ENCODE measurements at places on chromosomes 16 and 17.

DNA sequence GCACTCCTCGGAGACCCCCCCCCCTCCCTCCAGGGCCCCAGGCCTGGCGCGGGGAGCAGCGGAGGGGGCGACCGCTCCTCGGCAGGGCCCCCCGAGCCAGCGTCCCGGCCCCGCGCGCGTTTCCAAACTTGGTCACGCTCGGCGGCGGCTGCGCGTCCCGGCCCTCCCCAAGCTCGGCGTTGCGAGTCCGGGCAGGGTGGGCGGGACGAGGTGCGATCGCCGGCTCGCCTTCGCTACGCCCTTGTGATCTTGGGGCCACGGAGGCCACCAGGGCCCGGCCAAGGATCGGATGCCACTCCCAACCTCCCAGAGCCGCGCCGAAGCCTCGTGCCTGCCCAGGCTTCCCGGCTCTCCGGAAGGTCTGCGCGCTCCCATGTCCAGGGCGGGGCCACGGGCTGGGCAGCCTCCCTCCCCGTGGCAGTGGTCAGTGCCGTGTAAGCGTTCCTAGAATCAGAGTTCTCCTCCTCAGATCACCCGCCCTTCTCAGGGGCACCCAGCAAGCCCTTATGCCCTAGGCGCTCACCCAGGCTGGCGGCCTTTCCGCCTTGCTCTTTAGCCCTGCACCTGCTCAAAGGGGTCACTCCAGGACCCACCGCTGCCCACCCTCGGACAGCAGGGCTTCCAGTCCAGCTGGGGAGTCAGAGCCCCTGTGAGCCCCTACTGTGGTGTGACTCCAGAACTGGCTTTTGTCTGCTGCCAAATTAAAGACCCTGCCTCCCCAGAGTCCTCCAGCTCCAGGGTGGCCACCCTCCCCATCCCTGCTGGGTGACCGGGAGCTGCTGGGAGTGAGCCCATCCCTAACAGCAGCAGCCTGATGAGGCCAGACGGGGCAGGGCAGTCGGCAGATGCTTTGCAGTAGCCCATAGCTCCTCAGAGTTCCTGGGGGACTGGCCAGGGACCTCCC, 12.2 kb upstream of the MRPS23 start:
- DNase-seq: no peak

DNA sequence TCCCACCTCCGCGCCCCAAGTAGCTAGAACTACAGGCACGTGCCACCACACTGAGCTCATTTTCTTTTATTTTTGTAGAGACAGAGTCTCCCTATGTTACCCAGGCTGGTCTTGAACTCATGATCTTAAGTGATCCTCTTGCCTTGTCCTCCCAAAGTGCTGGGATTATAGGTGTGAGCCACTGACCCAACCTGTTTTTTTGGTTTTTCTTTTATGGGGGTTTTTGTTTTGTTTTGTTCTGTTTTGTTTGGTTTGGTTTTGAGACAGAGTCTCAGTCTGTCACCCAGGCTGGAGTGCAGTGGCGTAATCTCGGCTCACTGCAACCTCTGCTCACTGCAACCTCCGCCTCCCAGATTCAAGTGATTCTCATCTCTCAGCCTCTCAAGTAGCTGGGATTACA, 16.4 kb downstream of the GID4 start:
- no peak for DNase-seq

- DNase-seq: no peak
These were observed 476 bp upstream of the LPCAT2 start for GRCh38 chr16:55508271-55508921.

GRCh38 chr17:55584861-55585260, 73.6 kb upstream of the SMIM36 start:
- no peak for DNase-seq

GRCh38 chr16:56329887-56330286, 95.5 kb downstream of the AMFR start:
- DNase-seq: no peak

DNA sequence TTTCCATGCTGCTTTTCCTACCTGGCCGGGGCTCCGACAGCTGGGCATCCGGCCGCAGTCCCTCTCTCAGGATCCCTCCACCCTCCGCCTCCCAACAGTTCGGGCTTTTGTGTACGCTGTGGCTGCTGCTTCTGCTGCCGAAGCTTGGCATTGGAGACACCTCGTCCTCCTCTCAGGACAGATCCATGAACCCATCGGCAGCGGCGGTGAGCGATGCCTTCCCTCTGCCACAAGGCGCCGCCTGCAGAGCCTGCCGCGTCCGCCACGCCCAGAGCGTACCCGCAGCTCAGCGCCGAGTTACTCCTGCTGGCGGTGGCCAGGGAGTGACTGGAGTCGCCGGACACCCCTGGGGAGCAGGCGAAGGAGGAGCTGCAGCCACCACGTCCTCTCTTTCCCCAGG, 2032.8 kb downstream of the TP53TG3F start:
- DNase-seq: no peak

- DNase-seq: no peak
These were observed 476.4 kb downstream of the MAF start for GRCh38 chr16:79124016-79124756.

GRCh38 chr17:74979408-74980146, 7.0 kb upstream of the HID1 start:
- no peak for DNase-seq

DNA sequence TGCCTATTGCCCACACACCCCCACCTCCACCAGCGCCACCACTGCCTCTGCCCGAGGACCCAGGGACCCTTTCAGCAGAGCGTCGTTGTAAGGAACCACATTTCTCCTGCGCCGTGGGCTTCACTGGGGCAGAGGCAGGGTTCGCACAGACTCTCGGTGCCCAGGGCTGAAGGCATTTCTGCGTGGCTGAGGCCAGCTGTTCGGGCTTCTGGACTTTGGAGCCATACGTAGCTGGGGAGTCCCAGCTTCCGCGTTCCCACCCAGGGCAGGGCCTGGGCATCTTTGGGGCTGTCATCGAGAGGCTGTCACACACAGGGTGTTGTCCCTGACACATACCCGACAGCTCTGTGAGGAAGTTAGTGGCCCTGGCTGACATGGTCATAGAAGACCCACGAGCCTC, 16.0 kb upstream of the SMIM5 start:
- no peak for DNase-seq

All from HL-60 (cell line).